T-helper 17 cell (primary cell): ENCODE measurements at places on chromosomes 4 and X.

DNA sequence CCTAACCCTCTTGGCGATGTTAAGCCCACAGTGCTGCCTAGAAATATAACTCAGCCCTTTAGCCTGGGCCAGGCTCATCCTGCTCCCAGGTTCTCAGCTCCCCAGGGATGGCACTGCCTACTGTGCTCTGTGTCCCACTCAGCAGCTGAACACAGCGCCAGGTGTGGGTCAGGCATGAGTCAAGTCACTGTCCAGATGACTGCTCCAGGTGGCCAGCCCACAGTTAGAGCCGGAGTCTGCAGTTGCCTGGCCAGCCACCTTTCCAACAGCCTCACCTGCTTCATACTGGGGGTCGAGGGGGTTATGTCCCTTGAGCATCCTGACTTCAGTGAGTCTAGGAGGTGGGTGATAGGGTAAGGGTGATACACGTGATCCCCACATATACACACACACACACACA, 48.4 kb downstream of the TBC1D14 start:
- DNase-seq: no peak

DNA sequence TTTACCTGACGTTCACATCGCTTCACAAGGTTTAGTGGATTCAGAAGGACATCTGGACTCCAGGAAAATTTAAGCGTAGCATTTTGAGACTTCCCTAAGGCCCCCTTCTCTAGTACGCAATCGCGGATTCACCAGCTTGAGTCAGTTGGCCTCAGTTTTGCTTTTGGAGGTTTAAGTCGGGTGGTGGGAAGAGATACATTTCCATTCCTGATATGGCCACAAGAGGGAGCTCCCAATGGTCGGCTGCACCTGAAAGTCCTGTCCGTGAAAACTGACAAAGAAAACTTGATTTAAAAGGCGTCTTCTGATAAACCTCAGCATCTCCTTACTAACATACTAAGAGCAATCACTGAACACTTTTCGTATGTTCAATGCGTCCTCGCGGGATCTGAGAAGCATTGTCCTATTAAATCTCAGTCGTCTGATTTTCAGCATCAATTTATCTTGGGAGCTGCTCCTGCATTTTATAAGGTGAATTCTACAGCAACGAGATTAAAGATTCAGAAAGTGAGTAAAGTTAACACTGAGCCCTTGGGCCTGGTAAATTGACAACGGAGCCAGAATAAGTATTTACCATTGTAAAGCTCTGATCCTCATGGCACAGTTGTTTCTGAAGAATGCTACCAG, 50.6 kb downstream of the LGI2 start:
- no peak for DNase-seq

GRCh38 chrX:146241902-146242301, 424.3 kb downstream of the SLITRK2 start:
- no peak for DNase-seq

DNA sequence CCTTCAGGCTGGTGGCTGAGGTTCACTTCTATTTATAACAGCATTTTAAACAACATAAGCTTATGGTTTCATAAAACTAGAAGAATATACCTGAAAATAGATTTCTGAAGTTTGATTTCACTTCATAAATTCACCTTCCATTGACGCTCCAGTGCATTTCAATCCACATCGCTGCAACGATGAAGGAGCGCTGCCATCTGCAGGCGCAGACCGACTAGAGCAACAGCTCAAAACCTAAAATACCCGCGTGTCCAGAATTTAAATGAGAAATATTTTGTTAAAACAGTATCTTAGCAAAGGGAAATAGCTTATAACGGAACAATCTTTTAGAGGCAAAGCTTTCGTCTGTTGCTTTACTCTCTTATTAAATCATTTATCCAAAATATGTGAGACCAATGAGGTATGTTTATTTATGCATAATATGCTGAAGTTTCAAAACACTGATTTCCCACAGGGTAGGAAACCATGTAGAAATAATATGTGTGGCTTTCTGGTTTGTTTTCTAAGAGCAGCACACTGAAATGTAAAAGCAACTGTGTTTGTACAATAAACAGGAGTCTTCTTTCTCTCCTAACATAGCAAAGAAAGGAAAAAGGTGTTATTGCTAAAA, 816.4 kb upstream of the FRG1 start:
- DNase-seq: no peak

GRCh38 chr4:138275963-138276621, 33.9 kb upstream of the SLC7A11 start:
- DNase-seq: no peak

GRCh38 chrX:74931214-74931613, 6.0 kb upstream of the NEXMIF start:
- no peak for DNase-seq

GRCh38 chr4:176953021-176953420, 160.3 kb upstream of the VEGFC start:
- no peak for DNase-seq
